ENCODE measurements at places on chromosomes 5 and 9. TPM values are rescaled to one million over a fixed set of nuclear protein-coding genes. Genes with fewer than 3 reads are reported as not detected.

- no peak for DNase-seq
Observed at GRCh38 chr5:101580591-101580990, 677.5 kb upstream of the ST8SIA4 start.

The MCCC2 gene
- polyA plus RNA-seq = 41.0 TPM

- DNase-seq = no peak
Observed at GRCh38 chr9:129254566-129255287, 76.7 kb upstream of the IER5L start.

DNA sequence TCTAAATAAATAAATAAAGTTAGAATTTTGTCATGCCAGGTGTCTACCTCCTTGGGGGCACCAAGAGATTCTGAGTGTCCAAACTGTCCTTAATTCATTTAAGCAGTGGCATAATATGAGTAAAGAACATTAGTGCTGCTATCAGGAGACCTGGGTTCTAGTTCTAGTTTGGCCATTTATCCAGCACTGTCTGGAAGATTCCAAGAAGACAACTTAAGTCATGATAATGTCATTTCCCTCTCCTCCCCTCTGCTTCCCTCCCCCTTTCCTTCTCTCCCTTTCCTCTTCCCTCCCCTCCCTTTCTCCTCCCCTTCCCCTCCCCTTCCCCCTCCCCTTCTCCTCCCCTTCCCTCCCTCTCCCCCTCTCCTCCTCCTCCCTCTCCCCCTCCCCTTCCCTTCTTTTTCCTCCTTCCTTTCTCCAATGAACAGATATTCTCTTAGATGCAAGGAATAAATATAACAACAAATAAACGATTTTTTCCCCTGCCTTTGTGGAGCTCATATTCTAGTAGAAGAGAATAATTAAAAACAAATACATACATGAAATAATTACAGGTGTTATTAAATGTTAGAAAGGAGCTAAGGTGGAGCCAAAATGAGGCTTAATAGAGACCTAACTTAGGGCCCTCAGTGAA is 90.8 kb downstream of the NMUR2 start:
- DNase-seq = no peak

The STPG3 gene
- polyA plus RNA-seq = 1.1 TPM

The ANKRD31 gene
- polyA plus RNA-seq = 0.51 TPM

The GOLGA2 gene
- polyA plus RNA-seq = 106 TPM
